ENCODE measurements at places on chromosomes 6 and 20. TPM values are rescaled to one million over a fixed set of nuclear protein-coding genes. Genes with fewer than 3 reads are reported as not detected.
A peak's percentile ranks its signal among the peaks of the same experiment; 100 is the strongest.

- no peak for DNase-seq
Observed at GRCh38 chr20:38723017-38723847, 1.1 kb upstream of the SLC32A1 start.

- DNase-seq: no peak
Observed at GRCh38 chr6:65259059-65259458, 448.0 kb downstream of the EYS start.

DNA sequence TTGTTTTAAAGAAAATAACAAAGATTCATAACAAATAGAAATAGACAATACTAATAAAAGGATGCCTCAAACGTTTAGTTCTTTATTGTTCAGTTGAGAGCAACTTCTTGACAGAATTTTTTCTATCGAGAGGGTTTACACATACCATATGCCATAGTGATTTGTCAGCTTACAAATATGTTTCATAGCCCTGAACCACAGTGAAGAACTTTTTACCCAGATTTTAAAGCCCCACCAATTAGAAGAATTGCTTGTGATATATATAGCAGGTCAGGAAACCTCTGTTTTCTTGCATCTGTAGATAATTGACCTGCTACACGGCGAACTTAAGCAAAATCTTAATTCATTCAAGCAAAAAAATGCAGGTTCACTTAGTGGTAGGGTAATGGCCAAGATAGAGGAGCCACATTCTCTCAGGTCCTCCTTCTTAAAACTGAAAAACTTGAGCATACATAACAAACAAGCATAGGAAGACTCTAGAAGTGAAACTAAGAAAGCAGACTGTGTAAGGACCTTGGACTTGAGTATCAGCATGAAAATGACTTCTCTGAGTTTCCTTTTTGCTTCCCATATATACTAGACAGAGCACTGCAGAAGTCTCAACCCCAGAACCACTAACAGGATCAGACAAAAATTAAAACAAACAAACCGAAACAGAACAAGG, 39.5 kb downstream of the CRISP1 start:
- DNase-seq: no peak

DNA sequence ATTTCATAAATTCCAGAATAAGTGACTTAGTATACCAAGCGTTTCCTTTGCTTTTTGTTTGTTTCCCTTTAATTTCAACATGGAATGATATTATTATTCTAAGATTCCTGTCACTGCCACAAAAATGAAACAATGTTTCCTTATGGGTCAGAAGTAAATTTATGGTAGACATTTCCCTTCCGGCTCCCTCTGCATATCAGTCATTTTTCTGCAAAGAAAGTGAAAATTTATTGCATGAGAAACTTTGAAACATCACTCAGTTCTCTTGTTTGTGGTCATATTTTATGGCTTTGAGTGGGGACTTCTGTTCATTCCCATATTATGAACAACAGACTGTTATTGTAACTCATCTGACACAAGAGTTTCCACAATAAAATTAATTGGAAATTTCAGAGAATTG, 97.8 kb downstream of the NKAIN2 start:
- no peak for DNase-seq

TMEM239 gene
- polyA plus RNA-seq: not detected

GRCh38 chr6:129642322-129642721, 67.7 kb downstream of the ARHGAP18 start:
- no peak for DNase-seq

DNA sequence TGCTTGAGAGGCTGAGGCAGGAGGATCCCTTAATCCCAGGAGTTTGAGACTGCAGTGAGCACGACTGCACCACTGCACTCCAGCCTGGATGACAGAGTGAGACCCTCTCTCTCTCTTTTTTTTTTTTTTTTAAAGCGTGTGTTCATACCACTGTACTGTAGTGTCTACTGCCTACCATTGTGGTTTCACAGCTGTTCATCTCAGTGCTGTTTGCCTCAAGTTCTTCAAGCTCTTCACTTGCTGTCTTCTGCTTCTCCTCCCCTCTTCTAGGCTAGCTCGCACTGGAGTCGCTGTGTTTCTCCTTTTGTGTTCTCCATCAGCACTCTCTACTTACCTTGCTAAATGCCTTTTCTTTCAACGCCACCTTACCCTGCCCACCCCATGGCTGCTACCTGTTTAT, 7.4 kb downstream of the FOXO3 start:
- no peak for DNase-seq

- DNase-seq: no peak
Observed at GRCh38 chr6:156395276-156395675, 381.9 kb upstream of the ARID1B start.

TREML2 gene
- 0.14 TPM for polyA plus RNA-seq

- peak; percentile 70 for DNase-seq
Observed at GRCh38 chr20:2206957-2207769, 88.6 kb upstream of the TGM3 start.

DNA sequence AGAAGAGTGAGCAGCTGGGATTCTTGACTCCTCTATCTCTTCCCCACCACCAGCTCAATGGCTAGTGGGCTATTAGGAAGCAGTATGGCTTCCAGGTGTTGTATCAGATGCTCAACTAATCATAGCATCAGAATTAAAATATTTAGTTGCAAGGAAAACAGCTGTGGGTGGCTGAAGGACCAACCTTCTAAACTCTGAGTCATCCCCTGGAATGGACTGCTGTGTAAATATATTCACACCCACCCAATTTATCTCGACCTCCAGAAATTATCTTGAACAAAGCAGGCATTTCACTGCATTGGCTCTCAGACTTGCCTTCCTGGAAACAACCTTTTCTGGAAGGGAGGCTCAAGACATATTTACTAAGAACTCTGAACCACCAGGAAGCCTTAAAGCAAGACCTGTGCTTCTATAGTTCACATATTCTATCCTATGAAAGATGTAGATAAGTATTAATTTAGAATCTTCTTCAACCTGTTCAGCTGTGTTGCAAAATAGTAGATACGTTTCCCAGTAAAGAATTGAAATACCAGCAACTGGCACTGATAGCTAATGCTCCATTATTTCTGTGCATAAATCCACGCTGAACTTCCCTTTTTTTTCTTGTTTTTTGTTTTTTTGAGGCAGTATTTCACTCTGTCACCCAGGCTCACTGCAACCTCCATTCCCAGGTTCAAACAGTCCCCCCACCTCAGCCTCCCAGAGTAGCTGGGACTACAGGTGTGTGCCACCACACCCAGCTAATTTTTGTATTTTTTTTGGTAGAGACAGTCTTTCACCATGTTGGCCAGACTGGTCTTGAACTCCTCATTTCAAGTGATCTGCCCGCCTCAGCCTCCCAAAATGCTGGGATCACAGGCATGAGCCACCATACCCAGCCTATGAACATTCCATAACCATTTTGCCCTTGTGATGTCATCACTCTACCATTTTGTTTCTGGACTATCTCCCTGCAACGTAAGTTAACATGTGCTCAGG, 56.9 kb upstream of the CD2AP start:
- DNase-seq: no peak

DNA sequence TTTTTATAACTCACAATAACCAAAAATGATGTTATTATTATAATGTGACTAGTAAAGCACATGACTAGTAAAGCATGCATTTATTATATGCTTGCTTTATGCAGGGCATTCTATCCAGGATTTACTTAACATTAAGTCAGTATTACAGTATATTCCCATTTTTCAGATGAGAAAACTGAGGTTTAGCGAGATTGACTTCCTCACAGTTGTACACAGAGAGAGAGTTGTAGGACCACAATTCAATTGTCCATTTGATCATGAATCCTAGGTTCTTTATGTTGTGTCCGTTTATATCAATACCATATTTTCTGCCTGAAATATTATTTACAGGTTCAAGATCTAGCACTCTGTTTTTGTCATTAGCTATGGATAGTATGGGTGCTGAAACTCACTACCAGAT, 301.5 kb downstream of the PRL start:
- DNase-seq: no peak

SMAP1 gene
- polyA plus RNA-seq: 32.0 TPM

ADGRF5 gene
- polyA plus RNA-seq: 16.0 TPM

GRCh38 chr6:52691718-52692117, 20.8 kb downstream of the TMEM14A start:
- no peak for DNase-seq

GRCh38 chr6:43412541-43412940, 14.8 kb upstream of the ABCC10 start:
- no peak for DNase-seq
